G401 (cell line): ENCODE measurements at places on chromosomes 11 and 22. TPM values are rescaled to one million over a fixed set of nuclear protein-coding genes. Genes with fewer than 3 reads are reported as not detected.

GRCh38 chr22:27895600-27895999, 23.5 kb downstream of the PITPNB start:
- DNase-seq, result no peak

GRCh38 chr22:46007003-46007847, 30.3 kb upstream of the WNT7B start:
- no peak for DNase-seq

GRCh38 chr11:12319461-12319951, 57.9 kb upstream of the PARVA start:
- peak; percentile 40 for DNase-seq

DNA sequence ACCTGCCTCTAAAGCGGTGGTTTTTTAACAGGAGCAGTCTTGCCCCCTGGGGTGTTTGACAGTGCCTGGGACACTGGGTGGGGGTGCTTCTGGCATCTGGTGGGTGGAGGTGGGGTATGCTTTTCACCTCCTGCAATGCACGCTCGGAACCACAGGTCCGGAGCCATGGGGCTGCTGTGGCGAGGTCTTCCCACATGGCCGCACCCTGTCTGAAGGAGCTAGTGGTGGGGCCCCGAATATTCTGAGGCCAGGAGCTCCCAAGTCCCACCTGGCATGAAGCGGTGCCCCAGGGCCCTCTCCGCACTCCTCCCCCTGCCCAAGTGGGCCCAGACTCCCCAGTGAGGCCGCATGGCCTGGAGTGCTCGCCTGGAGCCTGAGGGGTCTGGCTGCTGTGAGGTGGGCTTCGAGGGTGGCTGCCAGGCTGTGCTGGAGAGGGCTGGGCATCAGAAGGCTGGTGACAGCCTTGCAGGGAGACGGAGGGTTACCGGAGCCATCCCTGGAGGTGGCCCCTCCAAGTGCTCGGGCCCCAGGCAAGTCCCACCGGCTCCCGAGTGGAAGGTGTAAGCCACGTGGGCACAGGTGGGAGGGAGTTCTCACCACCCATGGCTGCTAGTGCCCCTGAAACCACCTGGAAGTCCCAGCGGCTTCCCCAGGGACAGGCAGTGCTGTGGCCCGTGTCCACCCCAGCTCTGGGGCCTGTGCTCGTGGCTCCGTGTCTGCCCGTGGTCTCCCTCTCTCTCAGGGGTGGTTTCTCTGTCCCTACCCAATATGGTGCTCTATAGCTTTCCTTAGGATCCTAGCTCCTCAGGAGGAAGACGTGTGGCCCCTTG, 15.1 kb downstream of the TBX1 start:
- DNase-seq, result no peak

DNA sequence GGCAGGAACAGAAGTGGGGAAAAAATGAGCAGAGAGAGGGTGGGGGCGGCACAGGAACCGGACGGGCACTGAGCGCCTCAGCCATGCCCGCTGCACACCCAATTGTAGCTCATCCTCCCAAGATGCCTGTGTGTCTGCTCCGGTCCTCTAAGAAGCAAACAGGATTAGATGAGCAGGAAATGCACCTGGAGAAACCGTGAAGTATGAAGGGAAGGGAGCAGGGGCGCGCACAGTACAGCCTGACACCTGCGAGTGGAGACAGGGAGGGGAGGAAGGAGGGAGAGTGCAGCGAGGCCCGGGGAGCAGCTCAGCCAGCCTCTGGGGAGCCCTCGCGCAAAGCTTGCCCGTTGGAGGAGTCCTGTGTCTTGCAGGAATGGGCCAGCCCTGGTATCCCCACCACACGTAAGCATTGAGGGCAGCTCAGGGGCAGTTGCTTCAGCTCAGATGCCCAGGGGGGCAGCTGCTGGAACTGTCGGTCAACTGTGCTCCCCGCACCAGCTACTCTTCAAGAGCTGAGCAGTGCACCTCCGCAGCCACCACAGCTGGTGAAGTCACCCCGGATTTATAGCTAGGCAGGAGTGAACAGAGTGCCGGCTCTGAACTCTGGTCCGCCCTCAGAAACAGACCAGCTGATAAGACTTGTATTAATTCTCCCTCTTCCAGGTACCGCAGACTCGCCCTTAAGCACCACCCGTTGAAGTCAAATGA, 7.0 kb downstream of the DNAJB13 start:
- DNase-seq, result no peak

Gene GPHA2
- 0.54 and 0.80 TPM in 2 replicates for total RNA-seq
